ENCODE measurements at places on chromosomes 3 and 15.

DNA sequence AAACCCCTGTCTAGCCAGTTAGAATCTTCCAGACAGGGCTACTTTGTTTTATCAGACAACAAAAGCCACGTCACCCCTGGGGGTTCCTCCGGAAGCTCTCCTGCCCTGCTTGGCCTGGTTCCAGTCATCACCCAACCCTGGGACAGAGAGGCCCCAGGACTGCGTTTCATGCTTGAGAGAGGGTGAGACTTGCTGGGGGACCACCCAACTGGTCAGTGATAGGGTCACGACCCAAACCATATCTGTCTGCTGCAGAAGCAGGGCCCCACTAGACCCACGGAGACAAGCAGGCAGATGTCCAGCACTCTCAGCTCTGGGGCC, 1.2 kb downstream of the NT5DC2 start:
- peak; percentile 76 for DNase-seq

DNA sequence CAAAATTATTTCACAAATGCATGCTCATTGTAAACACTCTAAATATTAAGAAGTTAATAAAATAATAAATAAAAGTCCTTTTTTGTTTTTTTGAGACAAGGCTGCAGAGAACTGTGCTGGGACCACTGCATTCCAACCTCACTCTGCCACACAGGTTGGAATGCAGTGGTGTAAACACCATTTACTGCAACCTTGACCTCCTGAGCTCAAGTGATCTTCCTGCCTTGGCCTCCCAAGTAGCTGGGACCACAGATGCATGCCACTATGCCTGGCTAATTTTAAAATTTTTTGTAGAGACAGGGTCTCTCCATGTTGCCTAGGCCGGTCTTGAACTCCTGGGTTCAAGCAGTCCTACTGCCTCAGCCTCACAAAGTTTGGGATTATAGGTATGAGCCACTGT, 578.4 kb downstream of the ZIC1 start:
- no peak for DNase-seq

- no peak for DNase-seq
Observed at GRCh38 chr3:152710549-152710948, 124.4 kb upstream of the P2RY1 start.

GRCh38 chr3:158672215-158673176, at the start of gene LXN:
TSS of gene LXN (minus strand) at chr3:158672648. CDS start at chr3:158672478, 170 bp downstream.
- DNase-seq = peak; percentile 83

- no peak for DNase-seq
Observed at GRCh38 chr3:129534428-129535027, 6.1 kb downstream of the RHO start.

DNA sequence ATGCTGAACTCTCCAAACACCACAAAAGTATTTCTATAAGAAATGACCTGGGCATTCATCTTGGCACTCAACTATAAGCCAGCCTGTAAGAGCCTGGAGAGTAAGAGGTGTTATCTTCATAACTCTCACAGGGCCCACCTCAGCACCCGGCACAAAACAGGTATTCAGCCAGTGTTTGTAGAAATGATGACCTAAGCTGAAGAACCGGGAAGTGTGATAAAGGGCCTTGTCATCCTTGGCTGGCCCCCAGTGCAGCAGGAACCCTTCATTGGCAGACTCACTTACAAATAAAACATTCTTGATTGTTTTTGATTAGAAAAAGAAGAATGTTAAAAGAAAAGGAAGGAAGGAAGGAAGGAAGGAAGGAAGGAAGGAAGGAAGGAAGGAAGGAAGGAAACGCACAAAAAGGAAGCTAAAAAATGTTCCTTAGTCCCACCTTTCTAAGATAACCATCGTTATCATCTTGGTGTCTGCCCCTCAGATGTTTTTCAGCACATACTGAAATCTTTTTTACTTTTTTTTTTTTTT, 52.1 kb downstream of the DAPK2 start:
- DNase-seq = no peak

GRCh38 chr15:39260791-39261190, 320.1 kb upstream of the THBS1 start:
- DNase-seq = no peak
